ENCODE measurements at places on chromosomes 4 and X.

GRCh38 chr4:46648088-46648744 is 258.3 kb upstream of the GABRA2 start:
- DNase-seq: no peak

- DNase-seq: no peak
Observed at GRCh38 chr4:125762537-125762936, 447.8 kb downstream of the FAT4 start.

- no peak for DNase-seq
Observed at GRCh38 chr4:21753084-21753760, 195.3 kb downstream of the KCNIP4 start.

DNA sequence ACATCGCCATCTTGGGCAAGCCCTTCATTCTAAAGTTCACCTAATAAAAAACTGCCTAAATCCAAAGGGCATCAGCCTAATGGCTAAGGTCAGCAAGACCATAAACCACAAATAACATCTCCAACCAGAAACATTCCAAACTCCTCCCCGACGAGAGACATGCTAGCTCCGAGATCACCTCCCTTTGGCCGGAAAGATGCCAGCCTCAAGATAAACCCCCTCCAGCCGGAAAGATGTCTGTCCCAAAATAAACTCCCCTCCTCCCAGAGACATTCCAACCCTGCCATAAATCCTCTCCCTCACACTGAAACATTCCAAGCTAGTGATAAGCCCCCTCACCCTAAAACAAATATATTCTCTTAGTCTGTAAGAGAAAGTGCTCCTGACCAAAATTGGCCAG is 13.3 kb upstream of the DYNLT3 start:
- DNase-seq: no peak

- peak; percentile 15 for DNase-seq
Observed at GRCh38 chr4:81562093-81562492, 90.4 kb upstream of the RASGEF1B start.

DNA sequence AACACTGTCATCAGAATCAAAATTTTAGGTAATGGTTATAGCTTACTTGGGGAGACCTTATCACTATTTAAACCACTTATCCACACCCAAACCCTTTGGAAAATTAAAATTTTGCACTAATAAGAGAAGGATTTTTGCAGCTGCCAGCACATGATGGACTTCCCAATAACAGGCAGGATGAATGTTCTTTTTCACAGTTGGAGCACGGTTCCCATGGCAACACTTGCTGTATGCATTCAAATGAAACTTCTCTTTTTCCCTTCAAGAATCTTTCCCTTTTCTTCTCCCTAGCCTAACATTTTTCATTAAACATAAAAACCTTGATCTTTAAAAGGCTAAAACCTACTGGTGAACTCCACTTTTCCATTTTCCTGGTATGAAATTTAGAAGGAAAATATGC is 768.2 kb downstream of the KCTD8 start:
- DNase-seq: no peak

- no peak for DNase-seq
Observed at GRCh38 chr4:88702782-88703181, 5.2 kb upstream of the NAP1L5 start.

GRCh38 chrX:121649417-121649816 is 602.0 kb downstream of the GLUD2 start:
- DNase-seq: no peak

GRCh38 chr4:154939851-154940250 is 158.8 kb downstream of the RBM46 start:
- no peak for DNase-seq

DNA sequence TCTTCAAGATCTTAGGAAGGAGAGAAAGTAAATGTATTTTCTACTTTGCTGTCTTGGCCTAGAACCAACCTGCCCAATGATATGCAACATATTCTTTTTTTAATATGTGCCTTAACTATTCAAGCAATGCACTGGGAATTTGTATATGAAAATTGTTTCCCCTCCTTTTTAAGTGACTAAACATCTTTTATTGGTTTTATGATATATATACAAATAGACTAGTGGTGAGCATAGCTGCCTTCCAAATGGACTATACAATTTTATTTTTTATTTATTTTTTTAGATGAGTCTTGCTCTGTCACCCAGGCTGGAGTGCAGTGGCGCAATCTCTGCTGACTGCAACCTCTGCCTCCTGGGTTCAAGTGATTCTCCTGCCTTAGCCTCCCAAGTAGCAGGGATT is 10.3 kb downstream of the NOCT start:
- no peak for DNase-seq

DNA sequence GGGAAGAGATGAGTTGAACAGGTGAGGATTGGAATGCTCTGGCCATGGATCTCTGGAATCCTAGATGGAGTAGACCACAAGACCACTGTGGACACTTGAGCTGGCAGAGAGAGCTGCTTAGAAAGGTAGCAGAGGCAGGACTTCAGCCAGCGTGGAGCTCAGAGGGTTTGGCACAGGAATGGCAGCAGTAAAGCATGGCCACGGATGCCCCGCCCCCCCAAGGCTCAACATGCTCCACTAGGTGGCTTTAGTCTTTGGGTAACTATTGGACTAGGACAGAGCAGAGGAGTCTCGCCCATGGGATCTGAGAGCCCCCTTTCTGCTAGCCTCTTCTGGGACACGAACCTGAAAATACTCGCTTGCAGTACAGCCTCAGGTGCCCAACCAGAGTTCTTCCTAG is 150.1 kb upstream of the NEIL3 start:
- no peak for DNase-seq

GRCh38 chr4:93053140-93053539 is 749.4 kb downstream of the GRID2 start:
- no peak for DNase-seq

DNA sequence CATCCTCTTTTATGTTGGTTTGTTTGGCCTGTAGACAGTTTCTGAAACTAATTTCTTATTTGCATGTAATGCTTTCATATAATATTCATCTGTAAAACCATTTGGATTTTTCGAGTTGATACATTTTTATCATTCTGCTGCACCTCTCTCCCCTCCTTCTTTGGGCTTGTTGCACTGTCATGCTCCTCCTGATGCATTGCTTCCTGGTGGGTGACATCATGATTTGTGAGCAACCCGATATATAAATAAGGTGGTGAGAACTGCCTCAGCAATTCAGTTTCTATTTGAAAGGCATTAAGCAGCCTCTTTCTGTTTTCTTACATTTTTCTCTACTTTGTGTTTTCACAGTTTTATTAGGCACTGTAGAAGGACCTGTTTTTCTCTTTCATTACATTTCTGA is 515.7 kb downstream of the RPA4 start:
- no peak for DNase-seq

DNA sequence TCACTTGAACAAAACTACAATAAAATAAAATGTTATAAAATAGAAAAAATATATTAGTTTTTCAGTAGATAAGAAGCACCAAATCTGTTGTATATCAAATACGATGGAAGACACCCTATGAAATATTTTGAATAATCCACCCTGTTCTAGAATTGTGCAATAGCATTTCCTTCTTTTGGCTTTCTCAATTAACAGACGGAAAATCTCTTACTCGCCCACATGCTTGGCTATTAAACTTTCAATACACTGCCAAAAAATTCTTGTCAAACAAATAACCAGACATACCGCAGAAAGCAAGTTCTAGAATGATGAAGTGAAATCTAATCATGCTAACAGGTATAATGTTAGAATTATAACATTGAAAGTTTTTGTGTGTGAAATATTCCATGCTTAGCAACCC is 671.6 kb upstream of the SLIT2 start:
- DNase-seq: no peak

DNA sequence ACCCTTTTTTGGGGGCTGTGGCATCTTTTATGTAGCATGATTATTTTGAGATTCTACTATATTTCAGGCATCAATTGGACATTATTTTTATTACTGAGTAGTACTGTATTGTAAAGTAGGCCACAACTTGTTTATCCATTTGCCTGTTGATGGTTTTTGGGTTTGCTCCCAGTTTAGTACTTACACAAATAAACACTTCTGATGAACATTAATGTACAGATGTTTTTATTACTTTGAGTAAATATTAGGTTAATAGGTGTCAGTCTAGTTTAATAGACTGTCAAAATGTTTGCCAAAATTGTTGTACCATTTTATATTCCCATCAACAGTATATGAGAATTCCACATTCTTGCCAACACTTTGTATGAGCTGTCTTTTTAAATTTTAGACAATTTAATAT is 214.9 kb upstream of the MAD2L1 start:
- no peak for DNase-seq

GRCh38 chr4:117331817-117332216 is 246.4 kb upstream of the TRAM1L1 start:
- DNase-seq: no peak

- no peak for DNase-seq
Observed at GRCh38 chr4:86846921-86847320, 2.3 kb downstream of the SLC10A6 start.

GRCh38 chr4:26334366-26334765 is 13.6 kb downstream of the RBPJ start:
- no peak for DNase-seq

GRCh38 chr4:122621016-122621507 is at the start of gene IL21:
Gene IL21 (minus strand): TSS chr4:122621066. CDS start chr4:122621011, 55 bp downstream.
- DNase-seq: no peak

DNA sequence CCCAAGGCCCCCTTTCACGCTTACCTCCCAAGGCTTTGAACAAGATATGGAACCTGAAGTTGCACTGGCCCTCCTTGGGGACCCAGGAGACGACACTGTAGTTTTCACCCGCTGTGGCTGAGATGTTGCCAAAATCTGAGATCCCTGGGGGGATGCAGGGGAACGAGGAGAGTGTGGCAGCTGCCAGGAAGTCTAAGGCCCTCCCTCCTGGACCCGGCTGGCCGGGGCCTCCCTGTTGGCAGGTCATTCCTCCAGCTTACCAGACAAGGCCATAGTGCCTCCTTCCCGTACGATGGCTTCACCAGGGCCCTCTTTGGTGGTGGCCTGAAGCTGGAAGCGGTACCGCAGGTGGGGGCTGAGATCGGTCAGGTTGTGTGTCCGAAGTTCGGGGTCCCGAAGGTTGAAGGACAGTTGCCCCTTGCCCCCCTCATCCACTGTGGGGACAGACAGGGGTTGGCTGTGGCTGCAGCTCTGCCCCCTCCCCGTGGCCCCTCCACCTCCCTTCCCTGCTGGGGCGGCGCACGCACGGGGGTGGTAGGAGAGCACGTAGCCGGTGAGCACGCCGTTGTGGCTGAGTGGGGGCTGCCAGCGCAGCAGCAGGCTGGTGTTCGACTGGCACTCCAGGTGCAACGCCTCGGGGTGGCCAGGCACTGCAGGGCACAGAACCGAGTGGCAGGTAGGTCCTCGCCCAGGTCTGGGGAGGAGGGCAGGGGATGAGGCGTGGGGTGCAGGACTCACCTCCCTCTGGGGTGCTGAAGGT is 21.2 kb downstream of the L1CAM start:
- no peak for DNase-seq

DNA sequence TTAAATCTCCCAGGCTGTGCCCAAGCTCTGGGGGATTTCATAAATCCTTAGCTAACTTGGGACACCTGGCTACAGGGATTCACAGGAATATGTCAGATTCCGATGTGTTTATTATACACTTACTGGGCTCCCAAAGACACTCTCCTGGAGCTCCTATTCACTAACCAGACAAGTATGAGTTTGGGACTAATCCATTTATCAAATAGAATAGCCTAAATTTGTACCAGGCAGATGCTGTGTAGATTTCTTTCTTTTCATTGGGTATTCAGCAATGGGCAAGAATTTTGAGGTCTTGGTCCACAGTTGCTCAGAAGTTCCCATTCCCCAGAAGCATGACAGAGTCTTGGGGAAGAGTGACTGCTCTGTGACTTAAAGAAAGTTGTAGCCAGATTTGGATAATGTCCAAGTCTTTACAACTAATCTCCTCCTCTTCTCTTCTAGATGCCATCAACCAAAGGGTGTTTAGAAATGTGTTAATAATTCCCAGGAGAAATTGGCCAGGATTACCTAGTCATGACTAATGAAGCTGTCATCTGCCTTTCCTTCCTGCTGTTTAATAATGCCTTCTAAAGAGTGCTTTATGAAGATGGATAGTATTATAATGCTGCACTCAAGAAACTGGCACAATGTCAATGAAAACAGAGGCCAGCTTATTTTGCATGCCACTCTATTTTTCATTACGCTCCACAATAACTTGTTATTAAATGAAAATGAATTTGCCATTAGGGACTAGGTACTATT is 120.9 kb downstream of the CHIC2 start:
- DNase-seq: no peak

GRCh38 chrX:41118156-41118555 is 32.9 kb downstream of the USP9X start:
- peak; percentile 48 for DNase-seq

GRCh38 chr4:48081196-48081595 is 52.9 kb downstream of the TXK start:
- DNase-seq: no peak

DNA sequence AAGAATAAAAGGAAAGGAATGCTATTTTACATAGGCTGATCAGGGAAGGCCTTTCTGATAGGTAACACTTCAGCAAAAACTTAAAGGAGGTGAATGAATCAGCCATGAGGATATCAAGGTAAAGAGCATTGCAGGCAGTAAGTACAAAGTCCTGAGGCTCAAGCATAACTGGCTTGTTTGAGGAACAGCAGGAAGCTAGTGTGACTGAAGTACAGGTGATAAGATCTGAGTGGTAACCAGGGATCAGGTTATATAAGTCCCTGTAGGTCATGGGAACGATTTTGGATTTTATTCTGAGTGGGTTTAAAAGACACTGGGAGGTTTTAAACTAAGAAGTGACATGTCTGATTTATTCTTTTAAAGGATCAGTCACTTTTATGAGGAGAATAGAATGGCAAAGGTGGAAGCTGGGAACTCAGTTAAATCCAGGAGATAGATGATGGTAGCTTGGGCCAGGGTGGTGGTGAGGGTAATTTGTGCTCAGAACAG is 47.1 kb upstream of the THOC2 start:
- no peak for DNase-seq

DNA sequence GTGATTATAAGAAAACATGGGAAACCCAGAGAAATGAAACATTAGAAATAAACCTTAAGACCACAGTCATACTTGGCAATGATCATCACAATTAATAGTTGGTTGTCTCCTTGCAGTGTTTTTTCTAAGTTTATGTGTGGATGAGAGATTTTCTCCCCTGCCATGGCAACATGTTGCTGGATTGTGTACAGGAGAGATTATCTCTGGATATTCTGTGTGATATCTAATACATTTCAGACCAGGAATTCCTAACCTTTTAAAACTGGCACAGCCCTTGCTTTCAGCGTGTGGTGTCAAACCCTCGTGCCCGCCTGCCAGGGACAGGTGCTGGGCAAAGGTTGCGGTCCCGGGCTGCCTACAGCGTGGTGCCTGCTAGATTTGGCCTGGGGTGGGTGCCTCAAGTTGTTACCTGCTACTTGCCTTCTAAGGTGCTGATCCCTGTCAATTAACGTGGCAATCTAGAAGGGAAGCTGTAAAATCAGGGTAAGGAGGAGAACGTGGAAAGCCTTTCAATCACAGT is 100.5 kb downstream of the TMEM131L start:
- DNase-seq: no peak

Data from CD4-positive, alpha-beta memory T cell (primary cell).